Posterior vena cava (tissue), 2 donors: ENCODE measurements at places on chromosomes 5 and 9. TPM values are rescaled to one million over a fixed set of nuclear protein-coding genes. Genes with fewer than 3 reads are reported as not detected.
A peak's percentile ranks its signal among the peaks of the same experiment; 100 is the strongest.

GRCh38 chr9:115137526-115137925, 19.6 kb upstream of the TNC start:
- DNase-seq, result no peak

DNA sequence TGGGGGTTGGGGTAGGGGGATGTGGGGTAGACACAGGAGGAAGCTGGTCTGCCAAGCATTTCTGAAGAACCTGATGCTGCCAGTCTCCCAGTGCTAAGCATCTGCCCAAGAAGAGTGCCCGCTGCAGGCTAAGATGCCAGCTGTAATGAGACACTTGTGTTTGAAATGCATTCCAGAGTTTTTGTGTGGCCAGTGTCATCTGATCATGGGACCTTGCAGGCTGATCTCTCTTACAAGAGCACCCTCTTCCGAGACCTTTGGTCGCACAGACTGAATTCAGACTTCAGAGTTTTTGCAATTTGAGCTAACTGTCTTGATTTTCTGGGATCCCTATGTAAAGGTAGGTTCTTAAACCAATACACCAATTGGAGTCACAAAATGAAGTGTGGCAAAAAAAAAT, 58.1 kb downstream of the DENND1A start:
- no peak for DNase-seq

- no peak for DNase-seq
Observed at GRCh38 chr5:138945421-138946240, 70.5 kb upstream of the LRRTM2 start.

DNA sequence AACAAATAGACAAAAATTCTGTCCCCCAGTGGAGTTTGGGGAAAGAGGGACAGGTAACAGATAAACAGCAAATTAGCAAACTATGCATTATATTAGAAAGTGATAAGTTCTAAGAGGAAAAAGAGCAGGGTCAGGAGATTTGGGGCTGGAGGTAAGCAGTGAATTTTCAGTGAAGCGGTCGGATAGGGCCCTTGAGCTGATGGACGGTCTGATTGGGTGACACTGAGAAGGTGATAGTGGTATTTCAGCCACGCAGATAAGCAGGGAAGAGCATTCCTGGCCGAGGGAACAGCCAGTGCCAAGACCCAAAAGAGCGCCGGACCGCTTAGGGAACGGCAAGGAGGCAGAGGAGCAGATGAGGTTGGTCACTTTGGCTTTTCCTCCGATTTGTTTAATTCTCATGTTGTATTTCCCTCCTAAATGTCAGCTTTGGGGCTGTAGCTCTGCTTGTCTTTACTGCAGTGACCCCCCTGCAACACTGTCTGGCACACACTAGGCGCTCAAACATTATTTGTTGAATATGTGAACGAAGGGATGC, 1.1 kb upstream of the PTPN3 start:
- no peak for DNase-seq

DNA sequence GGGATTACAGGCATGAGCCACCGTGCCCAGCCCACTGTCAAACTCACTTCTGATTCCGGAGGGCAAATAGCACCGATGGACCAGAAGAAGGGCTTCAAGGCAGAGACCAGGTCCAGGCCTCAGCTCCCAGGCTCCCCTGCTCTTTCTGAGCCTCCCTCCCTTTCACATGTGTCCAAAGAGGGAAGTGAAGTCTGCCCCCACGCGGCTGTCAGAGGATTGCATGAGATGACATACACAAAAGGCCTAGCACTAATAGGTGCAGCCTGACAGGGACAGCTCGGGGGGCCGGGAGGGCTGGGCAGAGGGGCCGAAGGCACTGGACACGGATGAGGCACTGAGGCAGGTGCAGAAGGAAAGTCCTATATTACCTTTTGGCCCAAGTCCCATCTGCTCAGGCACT, 16.1 kb downstream of the FBP1 start:
- peak; percentile 82 for DNase-seq

DNA sequence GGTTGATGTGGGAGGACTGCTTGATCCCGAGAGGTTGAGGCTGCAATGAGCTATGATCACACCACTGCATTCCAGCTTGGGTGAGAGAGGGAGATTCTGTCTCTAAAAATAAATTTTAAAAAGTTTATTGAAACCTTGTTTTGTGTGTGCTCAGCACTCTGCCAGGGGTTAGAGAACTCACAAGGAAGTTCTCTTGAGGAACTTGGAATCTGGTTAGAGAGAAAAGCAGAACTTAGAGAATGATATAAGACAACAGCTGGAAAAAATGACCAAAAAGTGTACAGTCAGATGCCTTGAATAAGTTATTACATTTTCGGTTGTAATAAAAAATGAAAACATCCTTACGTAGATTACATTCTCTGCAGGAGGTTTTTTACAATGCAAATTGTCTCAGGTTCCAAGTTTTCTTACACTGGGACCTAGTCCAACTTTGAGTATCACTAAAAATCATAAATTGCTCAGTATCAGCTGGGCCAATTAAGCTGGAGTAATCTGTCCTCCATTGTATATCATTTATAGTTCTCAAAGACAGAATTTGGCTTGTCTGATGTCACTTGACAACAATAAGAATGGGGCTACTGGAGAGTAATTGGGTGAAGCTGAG, 21.7 kb upstream of the TENT2 start:
- DNase-seq, result no peak

DNA sequence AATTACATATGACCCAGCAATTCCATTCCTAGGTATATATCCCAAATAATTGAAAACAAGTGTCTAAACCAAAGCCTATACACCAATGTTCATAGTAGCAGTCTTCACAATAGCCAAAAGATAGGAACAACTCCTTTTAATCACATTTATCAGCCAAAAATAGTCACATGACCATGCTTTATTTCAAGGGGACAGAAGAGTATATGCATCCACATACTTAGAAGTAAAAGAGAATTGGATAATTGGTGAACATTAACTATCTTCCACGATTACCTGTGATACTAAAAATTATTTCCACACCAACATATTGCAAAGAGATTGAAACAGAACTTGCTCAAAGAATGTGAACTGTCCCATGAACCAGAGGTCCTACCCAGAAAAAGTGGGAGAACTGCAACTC, 51.8 kb upstream of the FOXE1 start:
- DNase-seq, result no peak

Gene IL31RA
- total RNA-seq, result not detected

DNA sequence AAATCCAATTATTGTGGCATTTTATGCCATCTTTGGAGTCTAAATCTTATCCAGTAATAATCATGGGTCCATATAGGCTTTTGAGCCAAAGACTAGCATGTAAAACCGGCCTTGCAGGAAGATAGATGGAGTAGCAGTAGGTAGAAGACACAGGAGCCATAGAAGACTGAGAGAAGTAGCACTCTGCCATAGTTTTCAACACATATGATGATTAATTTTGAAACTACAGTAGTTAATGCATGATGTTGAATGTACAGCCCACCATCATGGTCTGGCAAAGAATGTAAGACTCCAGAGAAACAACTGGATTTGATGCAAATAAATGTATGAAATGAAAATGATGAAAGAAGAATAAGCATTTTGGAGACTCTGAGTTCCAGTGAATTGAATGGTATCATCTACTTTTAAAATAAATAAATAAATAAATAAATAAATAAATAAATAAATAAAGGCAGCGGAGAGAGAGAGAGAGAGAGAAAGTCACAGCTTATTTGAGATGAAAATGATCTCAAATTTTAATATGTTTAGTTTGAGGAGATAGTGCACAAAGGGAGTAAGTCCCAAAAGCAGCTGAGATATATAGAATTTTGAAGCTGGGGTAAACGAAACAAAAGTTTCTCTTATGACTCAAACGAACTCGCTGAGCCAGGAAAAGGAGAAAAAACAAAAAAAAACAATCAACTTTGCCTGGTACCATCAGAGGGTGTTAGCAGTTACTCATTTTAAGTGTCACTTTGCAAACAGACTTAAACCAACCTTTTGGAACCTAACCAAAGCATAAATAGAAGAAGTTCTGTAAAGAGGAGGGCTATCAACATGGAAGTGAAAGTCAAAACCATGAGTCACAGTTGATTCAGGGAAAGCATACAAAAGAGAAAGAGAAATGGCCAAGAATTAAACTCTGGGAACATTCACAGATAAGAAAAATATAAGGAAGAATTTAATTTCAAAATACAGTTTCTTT, 388.7 kb downstream of the CETN3 start:
- no peak for DNase-seq

DNA sequence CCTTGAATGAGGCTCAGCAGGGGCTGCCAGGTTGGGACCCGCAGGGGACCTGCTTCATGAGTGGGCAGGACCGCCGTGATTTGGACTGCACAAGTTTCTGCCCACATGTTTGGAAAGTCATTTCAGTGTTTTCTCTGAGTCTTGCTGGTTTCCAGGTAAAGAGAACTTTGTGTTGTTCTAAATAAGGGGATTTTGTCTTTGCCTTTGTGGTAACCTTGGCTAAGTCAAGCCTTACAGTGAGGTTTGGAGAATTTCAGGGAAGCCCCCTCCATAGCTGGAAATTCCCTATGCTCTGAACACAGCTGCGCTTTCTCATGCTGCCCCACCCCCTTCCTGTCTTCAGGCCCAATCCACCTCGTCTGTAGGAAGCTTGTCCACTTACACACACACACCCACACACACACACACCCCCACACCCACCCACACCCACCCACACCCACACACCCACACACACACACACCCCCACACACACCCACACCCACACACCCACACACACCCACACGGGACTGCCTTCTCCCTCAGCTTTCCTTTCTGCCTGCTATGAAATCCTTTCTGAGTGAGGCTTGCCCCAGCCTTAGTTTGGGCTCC, 270.1 kb downstream of the HSPA4 start:
- no peak for DNase-seq

- DNase-seq, result no peak
Observed at GRCh38 chr5:82348784-82349425, 70.8 kb upstream of the RPS23 start.

DNA sequence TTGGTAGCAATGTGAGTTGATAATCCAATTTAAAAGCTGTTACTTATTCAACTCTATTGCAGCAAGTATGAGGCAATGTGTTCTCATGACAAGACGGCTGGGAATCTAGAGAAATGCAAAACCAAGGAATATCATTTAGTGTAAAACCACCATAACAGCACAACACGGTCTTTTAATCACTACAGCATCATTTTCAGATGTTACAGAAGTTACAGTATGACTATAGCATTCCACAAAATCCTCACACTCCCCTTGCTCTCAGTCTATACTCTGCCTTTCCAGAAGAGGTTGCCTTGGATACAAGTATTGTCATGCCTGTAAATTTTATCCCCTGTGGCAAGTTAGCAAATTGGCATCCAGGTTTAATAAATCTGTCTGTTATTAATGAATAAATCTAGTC, 28.6 kb upstream of the TAS2R1 start:
- DNase-seq, result no peak

DNA sequence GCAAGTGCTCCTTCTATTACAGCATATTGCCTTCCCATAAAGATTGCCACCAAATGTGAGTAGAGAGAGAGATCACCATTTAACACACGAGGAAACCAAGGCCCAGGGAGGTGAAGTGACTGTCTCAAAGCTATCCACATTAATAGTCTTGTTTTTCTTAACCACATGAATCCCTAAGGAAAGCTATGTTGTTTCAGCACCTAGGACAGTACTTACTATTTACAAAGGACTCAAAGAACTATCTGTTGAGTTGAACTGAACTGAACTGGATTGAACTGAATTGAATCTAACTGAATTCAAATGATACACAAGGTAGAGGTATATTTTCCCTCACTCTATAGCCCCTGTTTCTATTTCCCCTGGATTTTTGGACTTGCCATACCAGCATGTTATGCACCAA, 430.4 kb downstream of the CAAP1 start:
- DNase-seq, result no peak

- DNase-seq, result no peak
Observed at GRCh38 chr9:98627296-98627695, 81.4 kb downstream of the GABBR2 start.

DNA sequence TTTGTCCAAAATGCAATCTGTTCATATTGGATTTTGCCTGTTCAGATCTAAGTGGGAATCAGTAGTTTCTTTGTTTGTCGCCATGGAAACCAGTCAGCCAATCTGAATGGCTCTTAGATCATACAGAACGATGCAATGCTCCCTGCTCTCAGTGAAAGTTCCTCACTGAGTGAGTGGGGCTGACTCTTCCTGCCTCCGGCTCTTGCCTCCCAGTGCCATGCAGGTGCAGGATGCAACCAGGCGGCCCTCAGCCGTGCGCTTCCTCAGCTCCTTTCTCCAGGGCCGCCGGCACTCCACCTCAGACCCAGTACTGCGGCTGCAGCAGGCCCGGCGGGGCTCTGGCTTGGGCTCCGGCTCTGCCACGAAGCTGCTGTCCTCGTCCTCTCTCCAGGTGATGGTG, at the start of gene PTPDC1:
TSS of gene PTPDC1 (plus strand) at position 151 of the 400 bp plus-strand sequence. CDS start at position 218, 67 bp downstream.
- no peak for DNase-seq

DNA sequence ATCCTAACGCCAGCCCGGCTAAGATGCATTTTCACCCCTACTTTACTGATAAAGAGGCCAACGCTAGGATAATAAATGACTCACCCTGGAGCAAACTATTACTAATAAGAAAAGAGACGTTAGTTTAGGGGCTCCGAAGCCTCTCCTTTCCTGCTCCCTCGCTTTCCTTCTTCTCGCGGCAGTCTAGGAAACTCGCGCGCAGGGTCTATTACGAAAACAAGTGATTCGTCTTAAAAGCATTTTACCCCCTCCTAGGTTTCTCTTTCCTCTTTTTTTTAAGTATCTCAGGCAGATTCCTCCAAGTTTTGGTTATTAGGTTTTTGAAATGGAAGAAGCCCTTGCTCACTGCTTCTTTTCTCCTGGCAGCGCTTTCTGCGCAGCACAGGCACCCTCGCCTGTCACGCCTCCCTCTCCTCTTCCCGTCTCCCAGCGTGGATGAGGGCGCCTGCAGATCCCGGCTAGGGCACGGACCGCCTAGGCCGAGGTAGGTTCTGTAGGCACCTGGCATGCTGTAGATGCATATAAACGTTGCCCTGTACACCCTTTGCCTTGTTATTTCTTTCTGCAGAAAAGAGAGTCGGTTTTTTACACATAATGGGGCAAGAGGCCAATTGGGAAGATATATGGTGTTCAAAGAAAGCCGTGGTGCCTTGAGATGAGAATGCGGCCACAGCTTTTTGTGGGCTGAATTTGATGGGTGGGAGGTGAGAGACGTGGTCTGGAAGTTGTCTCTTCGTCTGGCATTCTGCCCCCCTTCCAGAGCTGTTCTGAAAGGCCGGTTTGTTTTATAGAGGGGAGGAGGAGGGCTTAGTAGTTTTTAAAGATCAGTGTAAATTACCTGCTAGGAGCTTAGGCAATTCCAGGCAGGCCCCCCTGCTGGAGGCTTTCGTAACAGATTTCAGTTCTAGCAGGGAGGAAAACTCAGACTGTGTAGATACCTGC, 983 bp downstream of the GCNT1 start:
- DNase-seq, result no peak

DNA sequence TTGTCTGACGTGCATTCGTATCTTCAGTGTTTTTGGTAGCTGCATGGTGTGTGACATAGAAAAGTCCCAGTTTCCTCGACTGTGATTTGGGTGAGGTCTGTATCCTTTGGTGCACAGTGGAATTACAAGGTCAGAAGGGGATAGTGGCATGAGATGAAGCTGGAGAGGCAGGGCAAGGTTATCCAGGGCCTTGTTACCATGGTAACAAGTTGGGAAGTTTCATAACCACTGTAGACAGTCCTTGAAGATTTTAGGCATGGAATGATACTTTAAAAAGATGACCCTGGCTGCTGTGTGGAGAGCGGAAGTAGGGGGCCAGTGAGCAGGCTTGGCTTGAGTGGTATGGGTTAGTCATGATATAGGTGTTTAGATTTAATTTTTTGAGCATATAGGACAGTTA, 11.9 kb downstream of the EHMT1 start:
- DNase-seq, result no peak
